ENCODE measurements at places on chromosomes 2 and 18.

DNA sequence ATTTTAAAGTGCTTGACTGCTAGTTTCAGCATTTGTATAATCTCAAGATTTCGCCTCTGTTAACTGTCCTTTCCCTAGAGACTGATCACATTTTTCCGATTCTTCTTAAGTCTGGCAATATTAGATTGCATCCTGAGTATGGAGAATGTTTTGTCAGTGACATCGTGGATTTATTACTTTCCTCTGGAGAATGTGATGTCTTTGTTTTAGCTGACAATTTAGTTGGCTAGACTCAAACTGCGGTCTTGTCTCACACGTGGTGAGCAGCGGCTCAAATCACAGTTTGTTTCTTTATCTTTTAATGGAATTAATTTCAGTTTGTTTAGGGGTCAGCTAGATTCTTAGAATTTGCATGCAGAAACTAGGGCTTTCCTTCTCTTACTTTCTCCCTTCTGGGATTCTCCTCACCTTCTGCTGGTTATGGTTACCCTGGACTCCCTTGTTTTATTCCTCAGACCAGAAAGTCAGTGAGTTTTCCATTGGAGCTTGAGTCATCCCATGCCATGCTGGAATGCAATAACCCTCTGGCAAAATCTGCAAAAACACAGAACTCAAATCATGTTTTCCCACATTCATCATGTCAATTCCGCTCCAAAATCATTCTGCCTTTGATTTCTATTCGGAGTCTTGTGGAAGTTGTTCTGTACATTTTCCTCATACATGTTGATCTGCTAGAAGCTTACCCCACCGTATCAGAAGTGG lies 327.2 kb upstream of the TRIB2 start:
- DNase-seq: no peak

- DNase-seq: no peak
These were observed 128.4 kb downstream of the KLHL29 start for GRCh38 chr2:23513245-23513871.

DNA sequence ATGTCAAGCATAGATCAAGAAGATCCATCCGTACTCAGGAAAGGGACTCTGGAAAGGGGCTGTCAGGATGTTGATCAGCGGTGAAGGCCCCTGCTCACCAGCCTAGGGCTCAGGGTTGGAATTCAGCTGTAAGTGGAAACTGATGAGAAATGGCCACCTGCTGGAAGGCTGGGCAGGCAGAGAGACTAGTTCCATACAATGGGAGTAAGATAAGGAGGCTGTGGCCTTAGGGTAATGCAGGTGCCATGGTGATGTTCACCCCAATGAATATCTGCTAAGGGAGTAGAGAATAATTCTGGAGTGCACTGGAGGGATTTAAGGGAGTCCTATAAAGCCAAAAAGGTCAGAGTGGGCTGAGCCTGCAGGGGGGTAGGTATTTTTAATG lies 256.6 kb downstream of the CYRIA start:
- no peak for DNase-seq

DNA sequence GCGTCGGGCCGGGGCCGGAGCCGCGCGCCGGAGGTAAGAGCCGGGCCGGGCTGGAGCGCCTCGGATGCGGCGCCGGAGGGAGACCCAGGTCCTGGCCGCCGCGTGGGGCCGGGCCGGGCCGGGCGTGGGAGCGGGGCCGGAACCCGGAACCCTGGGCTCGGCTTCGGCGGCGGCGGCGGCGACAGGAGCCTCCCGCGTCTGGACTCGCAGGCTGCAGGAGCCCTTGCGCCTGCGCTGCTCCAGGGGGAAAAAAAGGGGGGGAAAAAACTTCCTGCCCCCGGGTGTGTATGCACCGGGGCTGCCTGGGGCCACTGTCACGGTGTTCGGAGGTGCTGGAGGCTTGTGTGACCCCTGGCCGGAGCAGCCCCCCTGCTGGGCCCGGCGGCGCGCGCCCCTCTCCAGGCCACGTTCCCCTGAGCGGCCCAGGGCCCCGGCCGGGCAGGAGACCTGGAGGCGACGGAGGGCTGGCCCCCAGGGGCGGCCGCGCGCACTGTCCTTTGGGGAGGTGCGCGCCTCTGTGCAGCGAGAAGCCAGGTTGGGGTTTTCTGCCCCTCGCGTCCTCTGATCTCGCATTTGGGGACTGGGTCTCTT lies 864 bp downstream of the KLHL29 start:
- no peak for DNase-seq

DNA sequence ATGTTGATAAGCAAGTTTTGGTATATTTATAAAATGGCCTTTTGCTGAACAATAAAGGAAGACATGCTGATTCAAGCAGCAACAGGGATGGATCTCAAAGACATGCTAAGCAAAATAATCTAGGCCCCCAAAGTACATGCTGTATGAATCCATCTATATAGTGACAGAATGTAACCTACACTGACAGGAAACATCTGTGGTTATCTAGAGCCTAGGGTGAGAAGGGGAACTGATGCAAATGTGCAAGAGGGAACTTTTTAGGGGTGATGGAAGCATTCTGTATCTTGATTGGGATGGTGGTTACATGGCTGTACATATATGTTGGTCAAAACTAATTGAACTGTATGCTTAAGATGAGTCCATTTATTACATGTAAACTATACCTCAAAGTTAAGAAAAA lies 24.2 kb downstream of the CNRIP1 start:
- DNase-seq: no peak

DNA sequence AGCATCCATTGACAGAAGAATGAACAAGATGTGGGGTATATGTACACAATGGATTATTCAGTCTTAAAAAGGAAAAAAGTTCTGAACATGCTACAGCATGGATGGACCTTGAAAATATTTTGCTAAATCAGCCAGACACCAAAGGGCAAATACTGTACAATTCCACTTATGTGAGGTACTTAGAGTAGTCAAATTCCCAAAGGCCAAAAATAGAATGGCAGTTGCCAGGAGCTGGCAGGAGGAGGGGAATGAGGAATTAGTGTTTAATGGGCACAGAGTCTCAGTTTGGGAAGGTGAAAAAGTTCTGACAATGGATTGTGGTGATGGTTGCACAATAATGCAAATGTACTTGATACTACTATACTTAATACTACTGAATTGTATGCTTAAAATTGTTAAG lies 193.2 kb downstream of the MBD2 start:
- DNase-seq: no peak

DNA sequence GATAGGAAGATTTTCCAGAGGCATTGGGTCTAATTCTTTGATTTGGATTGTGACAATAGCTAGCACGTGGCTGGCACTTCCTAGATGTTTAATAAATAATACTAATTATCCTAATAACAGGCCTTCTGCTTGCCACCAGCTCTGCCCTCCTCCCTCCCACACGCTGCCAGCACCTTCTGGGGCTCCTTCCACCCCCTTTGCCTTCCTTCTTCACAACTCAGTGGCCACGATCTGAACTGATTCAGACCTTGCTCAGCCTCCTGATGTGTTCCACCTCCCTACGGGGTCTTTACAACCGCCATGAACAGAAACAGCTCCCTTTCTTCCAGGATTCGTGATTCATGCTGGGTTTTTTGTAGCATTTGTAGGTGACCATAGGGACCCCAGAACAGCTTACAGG lies 310.3 kb upstream of the HS6ST1 start:
- no peak for DNase-seq

GRCh38 chr2:65700720-65701119 lies 268.3 kb upstream of the SPRED2 start:
- no peak for DNase-seq

DNA sequence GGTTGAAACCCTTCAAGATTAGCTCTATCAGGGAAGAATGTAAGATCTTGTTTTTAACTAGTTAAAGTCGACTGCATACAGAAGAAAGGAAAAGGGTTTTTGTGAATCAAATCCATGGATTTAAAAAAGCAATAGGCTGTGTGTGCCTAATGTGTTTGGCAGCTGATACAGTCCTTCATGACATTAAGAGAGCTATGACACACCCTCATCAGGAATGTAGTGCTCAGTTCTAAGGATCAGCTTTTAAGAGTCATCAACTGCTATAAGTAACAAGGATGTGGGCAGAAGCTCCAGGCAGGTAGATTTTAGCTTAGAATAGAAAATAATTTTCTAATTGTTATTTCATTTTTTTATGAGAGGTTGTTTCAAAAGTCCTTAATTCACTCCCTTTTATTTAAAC lies 52.9 kb downstream of the PPP1R1C start:
- no peak for DNase-seq

- DNase-seq: no peak
These were observed 29.9 kb upstream of the SLC9A2 start for GRCh38 chr2:102589444-102589843.

Data from activated CD4-positive, alpha-beta T cell treated with anti-CD3 and anti-CD28 coated beads, Interleukin-2, Interleukin-4, amounts not matched to agents 100 ng/mL and 50 ng/mL, durations not matched to agents 16 hours and 8 hours (primary cell).